NCI-H1105 (cell line): ENCODE measurements at places on chromosomes 5 and 9.

DNA sequence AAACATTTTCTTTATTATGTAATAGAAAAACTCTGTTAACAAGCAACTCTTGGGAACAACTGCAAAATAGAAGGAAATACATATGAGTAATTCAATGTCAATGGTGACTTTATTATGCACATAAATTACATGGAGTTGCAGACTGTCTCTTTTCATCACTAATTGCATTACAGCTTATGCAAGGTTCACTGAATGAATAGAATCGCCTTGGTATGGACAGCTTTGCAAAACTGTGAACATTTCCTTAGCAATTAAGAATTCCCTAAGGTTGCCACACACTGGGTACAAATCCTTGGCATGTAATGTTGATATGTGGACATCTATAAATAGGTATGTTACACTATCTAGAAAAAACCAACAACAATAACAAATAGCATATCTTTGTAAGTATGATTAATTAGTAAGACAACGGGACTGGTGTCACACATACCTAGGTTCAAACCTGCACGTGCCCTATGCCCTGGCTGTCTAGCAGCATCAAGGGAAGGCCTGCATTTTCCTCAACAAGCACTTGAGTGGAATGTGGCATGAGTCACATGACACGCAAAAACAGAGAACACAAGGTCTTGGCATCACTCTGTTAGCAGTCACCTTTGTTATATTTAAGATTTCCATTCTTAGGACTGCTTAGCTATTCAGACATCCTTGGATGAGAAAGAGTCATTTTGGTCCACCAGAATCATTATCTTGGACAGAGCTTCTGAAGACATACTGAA, 263.9 kb downstream of the CTNND2 start:
- DNase-seq = no peak

- DNase-seq = no peak
Measured at GRCh38 chr5:109038209-109038840, 290.6 kb downstream of the FER start.

GRCh38 chr9:97808415-97808814, 44.6 kb upstream of the FOXE1 start:
- no peak for DNase-seq

DNA sequence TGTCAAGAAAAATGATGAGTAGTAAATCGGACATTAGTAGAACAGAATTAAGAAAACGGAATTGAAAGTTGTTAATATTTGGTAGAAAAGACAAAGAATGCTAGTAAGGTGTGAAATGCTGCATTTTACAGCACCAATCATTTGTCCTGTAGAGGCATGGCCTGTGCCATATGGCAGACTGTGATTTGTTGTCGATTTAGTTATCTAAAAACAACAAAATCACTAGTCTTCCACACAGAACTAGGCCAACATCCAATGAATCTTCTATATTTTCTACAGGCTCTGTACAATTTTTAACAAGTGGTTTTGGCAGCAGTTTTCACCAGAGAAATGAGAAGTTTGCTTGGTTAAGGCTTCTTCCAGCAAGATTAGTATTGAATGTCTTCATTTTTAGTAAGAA, 10.4 kb downstream of the HNRNPK start:
- DNase-seq = no peak

GRCh38 chr5:165143741-165144140, 1638.3 kb downstream of the MAT2B start:
- DNase-seq = no peak

DNA sequence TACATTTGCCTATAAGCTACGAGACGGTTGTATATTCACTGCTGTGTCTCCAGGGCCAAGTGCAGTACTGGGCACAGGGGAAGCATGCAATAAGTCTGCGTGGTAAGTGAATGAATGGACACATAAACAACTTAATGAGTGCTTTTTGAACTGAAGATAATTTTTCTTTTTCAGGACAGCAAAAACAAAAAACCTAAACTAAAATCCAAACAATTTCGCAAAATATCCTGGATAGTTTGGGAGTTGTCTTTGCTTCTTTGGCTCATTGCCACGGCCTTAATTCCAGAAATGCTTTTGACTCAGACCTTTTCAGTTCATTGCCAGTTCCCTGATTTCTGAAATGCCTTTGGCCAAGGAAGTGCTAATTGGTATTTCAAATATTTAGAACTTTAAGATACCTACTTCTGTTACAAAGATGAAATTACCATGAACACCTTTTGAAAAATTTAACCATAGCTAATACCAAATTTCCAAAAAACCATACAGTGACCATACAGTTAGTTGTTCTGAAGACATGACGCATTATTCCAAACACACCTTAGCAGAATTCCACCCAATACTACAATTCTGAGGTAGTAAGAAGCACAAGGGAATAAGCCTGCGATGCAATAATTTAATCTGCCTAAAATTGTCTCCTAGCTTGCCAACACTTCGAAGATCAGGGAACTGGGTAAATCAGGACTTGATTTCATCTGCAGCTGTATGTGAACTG, 42.8 kb downstream of the TEK start:
- DNase-seq = no peak

- no peak for DNase-seq
Measured at GRCh38 chr5:145936401-145937131, at the start of gene SH3RF2. TSS of gene SH3RF2 (plus strand) at chr5:145936578. CDS start at chr5:145937929, 1,351 bp downstream.

DNA sequence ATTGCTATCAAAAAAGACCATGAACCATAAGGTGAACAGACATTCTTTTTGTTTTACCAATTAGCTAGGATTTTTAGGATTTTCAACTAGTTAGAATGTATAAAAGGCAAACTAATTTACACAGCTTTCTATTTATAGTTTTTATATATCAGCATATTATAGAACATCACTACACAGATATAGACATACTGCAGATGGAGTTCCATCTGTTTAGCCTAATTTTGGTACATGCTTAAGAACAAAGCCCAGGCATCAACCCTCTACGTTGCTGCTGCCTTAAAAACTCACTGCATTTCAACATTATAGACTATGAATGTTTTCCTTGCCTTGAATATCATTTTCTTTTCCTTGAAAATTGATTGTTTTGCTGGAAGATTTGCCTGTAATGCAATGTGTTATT, 2227.5 kb upstream of the C9orf72 start:
- no peak for DNase-seq

DNA sequence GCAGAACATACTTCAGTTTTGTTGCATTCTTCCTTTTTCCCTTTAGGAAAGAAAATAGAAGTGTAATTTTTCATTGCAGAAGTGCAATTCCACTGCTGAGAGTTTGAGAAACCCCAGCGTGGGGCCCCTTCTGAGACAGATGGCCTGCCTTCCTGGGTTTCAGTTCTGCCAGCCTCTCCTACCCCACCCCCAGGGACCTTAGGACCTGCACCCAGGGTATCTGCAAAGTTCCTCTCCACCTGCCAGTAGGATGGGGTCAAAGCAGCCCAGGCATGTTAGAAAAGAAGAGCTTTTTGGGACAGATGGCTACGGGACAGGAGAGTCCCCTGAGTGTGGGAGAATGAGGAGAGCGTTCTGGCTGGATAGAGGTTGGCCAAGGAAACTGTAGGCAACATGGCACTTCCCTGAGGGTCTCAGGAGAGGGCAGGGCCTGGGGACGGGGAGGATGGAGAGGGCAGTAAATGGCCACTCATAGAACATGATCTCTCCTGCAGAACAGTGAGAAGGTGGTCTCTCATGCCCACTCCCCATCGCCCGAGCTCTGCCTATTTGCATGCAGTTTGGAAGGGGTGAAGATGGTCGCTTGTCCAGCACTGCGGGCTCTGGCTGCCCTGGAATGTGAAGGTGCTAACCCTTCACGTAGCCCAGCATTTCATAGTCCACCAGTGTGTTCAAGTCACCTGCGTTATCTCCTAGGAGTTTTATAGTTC, at the start of gene TIFAB:
TIFAB (minus strand) TSS at position 31 of the 710 bp plus-strand sequence. CDS start 2,412 bp downstream, outside the sequence.
- no peak for DNase-seq
